AG08395 (cell line): ENCODE measurements at places on chromosomes 5 and 9.

- peak; percentile 93 for DNase-seq
Observed at GRCh38 chr9:136439481-136440408, at the start of gene INPP5E. TSS of gene INPP5E (minus strand) at chr9:136439845. CDS start at chr9:136439419, 426 bp downstream.

DNA sequence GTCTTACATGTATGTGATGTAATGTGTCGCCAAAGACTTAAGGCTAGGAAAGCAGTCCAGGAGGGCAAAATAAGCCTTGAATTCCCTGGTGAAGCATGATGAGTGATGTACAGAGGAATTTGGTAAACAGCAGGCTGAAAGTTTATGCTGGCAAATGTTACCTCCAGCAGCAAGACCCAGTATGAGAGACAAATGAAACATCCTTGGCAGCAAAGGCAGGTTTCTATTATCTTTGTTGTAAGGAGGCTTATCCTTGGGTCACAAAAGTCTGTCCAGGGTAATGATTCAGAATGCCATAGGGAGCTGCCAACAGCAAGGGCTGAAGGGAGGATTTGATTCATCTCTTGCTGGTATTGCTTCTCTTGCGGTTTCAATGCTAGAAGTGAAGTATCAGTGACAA, 75.9 kb upstream of the HTR4 start:
- peak; percentile 15 for DNase-seq

GRCh38 chr5:169811680-169812079, 168.6 kb downstream of the INSYN2B start:
- DNase-seq, result no peak

DNA sequence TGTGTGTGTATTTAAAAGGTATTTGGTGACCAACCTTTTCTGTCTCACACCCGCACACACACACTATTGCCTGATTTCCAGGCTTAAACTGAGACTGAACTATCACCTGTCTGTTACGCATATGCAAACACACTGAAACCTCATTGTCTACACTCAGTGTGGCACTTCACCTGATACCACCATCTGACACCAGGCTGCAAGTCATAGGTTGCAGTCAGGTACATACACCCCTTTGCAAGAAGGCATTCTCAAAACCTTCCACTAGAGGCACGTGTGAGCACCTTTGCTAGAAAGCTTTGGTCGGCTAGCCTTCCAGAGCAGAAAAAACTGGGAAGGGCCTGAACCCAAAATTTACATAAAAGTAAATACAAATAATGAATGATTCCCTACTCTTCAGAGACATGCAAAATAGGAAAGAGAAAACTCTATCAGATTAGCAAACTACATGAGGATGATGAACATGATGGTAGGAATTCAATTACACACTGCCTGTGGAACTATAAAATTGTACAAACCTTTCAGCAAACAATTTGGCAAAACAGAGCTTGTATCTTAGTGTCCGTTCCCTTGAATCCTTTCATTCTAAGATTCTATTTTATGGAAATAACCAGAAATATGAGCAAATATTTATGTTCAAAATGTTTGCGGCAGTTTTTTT, 5.9 kb upstream of the FOXD1 start:
- DNase-seq, result peak; percentile 41

DNA sequence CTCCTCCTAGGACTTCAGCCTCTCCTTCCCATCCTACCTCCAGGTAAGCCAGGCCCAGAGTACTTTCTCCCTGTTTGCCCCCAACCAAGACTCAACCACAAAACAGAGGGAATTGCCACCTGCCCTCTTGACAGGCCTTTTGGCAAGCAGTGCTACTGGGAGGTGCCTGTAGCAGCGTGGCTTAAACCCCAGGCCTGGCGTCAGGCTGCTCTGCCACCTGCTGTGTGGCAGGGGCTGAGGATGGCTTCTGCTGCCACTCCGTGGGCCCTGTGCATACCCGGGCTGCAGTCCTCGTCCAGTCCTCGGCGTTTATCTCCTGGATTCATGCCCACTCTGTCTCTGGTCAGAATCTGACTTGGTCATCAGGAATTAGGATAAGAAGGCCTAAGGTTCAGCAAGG, 163.1 kb downstream of the PAX5 start:
- no peak for DNase-seq

DNA sequence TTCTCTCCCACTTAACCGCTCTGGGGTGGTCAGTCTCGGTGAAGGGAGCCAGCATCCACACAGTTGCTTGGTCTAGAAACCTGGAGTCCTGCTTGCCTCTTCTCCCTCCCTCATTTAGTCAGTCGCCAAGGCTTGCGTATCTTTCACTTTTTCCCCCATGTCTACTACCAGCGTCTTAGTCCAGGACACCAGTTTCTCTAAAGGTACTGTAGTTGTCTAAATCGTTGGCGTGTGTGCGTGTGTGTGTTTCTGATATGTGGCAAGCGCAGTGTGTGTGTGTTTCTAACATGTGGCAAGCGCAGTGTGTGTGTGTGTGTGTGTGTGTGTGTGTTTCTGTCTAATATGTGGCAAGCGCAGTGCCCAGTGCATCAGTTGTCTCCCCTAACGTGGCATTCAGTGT, 641 bp downstream of the ATP6V1G1 start:
- no peak for DNase-seq

DNA sequence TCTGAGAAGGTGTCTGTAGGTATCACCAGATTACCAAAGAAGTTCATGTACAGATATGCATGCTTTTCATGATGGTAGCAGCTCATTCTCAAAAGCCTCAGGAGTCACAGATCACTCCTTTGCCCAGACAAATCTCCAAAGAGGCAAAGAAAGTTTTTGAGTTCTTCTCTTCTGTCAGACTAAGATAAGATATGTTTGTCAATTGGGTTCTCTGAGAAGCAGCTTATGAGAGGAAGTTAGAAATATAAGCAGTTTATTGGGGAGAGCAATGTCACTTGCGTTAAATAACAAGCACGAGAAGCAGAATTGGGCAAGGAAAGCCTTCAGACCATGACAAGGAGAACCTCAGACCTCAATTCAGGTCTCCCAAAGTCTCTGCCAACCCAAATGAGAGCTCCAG, 219.2 kb upstream of the KLF4 start:
- DNase-seq, result no peak

GRCh38 chr5:155342956-155343355, 329.4 kb downstream of the KIF4B start:
- no peak for DNase-seq

GRCh38 chr5:139817362-139817761, 21.8 kb downstream of the PSD2 start:
- no peak for DNase-seq

- peak; percentile 26 for DNase-seq
Observed at GRCh38 chr9:79289856-79290255, 281.9 kb upstream of the TLE4 start.

DNA sequence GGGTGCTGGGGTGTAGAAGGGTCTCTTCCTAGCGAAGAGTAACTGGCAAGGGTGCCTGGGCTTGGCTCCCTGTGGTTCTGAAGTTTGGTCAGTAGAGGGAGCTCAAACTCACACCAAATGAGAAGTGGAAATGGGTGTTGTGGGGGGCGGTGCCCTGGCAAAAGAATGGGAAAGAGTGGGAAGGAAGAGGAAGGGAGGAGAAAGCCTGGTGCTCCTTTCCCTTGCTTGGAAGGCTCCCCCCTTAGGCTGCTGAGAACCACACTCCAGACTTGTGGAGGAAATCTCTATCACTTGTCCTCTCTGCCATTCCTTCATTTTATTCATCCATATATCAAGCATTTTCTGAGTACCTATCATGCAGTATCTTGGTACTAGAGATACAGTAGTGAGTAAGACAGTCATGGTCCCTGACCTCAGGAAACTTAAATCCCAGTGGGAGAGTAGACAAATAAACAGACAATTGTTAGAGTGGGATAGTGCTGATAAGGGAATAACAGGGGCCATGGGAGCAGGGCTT, 13.0 kb downstream of the SLC4A9 start:
- DNase-seq, result peak; percentile 86

DNA sequence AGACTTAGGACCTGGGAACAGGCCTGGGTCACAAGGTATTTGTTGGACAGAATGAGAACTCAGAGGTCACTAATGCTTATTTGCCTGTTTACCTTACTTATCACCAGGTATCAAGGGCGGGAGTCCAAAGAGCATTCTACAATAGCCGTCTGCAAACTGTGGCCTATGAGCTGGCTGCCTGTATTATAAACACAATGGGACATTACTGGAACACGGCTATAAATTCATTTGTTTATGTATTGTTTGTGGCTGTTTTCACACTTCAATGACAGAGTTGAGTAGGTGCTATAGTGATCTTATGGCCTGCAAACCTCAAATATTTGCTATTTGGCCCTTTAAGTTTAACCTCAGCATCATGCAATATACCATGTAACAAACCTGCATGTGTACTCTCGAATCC, 76.6 kb upstream of the ASTN2 start:
- no peak for DNase-seq

DNA sequence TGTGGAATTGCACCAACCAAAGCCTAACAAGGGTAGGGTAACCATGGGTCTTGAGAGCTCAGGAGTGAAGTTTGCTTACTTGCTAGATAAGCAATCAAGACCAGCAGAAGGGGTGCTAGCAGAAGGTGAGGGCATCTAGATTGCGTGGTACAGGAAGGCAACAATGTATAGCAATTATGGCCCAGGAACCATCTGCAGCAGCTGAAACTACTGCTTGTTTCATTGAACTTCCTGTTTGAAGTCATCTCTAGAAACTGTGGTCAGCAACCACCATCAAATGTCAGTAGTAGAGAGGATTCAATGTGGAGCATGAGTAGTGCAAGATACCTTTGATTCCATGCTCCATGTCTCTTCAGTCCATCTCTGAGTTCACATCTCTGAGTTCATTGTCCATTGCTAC, 462.1 kb upstream of the GRAMD2B start:
- DNase-seq, result no peak

GRCh38 chr5:69416180-69416579, 1.3 kb downstream of the MARVELD2 start:
- no peak for DNase-seq

DNA sequence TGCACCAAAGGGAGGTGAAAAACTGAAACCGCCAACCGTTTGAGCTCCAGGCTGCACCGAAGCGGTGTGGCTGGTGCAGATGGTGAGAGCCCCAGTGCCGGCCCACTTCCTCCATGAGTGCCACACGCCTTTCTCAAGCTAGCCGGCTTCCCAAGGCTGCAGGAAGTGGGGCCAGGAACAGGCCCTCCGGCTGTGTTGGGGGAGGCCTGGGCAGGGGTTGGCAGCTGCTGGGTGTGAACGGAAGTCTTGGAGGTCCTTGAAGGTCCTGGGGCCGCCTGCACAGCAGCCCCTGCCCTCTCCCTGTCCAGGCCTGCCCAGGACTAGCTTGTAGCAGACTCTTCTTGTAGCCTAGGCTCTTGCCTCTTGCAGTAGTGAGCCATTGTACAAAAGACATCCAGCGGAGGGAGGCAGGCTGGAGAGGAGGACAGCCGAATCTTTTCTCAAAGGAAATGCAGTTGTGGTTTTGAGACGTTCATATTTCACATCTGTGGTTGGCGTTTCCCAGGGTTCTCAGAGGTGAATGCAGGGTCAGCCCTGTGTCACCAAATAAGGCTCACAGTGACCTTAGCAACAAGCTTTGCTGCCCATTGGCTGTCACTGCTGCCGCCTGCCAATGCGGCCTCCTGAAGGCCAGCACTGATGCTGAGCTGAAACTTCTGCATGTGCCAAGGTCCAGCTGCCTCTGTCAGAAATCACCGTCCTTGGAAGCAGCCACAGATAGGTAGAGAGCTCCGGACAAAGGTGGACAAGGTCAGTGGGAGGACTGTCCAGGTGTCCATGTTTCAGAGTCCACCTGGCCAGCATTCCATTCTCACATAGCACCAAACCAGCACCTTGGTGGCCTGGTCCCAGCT, 23.9 kb downstream of the IRF1 start:
- peak; percentile 52 for DNase-seq

DNA sequence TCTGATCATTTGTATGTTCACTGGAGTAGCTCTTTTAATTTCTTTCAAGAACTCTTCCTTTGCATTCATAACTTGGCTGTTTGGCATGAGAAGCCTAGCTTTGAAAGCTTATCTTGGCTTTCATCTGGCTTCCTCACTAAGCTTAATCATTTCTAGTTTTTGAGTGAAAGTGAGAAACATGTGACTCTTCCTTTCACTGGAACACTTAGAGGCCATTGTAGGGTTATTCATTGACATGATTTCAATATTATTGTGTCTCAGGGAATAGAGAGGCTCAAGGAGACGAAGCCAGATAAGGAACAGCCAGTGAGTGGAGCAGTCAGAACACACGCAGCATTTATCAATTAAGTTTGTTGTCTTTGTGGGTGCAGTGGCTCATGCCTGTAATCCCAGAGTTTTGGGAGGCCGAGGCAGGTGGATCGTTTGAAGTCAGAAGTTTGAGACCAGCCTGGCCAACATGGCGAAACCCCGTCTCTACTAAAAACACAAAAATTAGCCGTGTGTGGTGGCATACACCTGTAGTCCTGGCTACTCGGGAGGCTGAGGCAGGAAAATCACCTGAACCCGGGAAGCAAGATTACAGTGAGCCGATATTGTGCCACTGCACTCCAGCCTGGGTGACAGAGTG, 98.3 kb downstream of the UGCG start:
- no peak for DNase-seq

- peak; percentile 21 for DNase-seq
Observed at GRCh38 chr9:69325409-69326212, 596 bp downstream of the ENTREP1 start.

- DNase-seq, result no peak
Observed at GRCh38 chr9:706073-706472, 135.4 kb upstream of the DMRT1 start.

DNA sequence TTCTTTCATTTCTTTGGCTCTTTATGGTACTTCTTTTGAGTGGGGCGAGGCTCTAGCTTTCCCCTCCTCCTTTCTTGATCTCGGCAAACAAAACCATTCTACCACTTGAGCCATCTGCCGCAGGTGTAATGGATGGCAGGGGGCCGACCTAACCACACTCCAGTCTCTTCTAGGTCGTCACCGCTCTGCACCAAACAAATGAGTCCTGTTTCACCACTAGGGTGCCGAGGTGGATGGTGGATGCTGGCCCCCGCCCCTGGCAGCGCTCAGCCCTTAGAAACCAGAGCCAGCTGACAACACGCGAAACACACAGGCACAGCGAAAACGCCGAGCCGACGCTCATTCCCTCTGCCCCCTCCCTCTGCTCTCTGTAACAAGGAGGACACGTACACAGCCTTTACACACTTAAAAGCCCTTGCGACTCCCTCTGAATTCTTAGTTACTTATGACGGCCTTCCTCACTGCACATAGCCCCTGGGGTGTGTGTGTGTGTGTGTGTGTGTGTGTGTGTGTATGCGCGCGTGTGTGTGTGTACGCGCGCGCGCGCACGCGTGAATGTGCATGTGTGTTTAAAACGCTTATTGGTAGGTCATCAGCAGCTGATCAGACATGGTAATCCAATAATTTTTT, 199.4 kb downstream of the MEF2C start:
- DNase-seq, result no peak
